ENCODE measurements at places on chromosomes 2 and 18. TPM values are rescaled to one million over a fixed set of nuclear protein-coding genes. Genes with fewer than 3 reads are reported as not detected.
A peak's percentile ranks its signal among the peaks of the same experiment; 100 is the strongest.

CIB4 gene
- not detected for total RNA-seq

- no peak for DNase-seq
These were observed 41.2 kb downstream of the PCARE start for GRCh38 chr2:29033172-29033571.

SPATA3 gene
- not detected for total RNA-seq

- no peak for DNase-seq
These were observed 601.2 kb upstream of the SALL3 start for GRCh38 chr18:78378403-78378802.

ALK gene
- total RNA-seq: 0.26 TPM

DNA sequence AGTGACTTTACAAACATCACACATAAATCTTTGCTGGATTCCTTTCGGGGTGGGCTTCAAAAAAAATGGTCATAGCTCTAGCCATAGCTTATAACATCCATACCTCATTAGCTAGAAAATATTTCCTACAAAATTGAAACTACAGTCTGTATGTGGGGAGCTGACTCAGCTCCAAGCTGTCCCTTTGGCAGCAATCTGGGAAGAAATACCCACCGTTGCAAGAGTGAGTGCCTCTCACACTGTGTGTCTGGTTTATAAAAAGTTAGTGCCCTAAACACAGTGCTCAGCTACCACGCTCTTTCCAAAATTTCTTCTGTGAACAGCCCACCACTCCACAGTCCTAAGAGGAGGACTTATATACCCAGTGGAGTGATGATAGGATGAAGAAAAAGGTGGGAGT lies 170.1 kb downstream of the RBM43 start:
- no peak for DNase-seq

CCDC85A gene
- 4.9 TPM for total RNA-seq

- no peak for DNase-seq
These were observed 72.3 kb downstream of the R3HDM1 start for GRCh38 chr2:135603543-135603942.

COLEC11 gene
- 3.3 TPM for total RNA-seq

DNA sequence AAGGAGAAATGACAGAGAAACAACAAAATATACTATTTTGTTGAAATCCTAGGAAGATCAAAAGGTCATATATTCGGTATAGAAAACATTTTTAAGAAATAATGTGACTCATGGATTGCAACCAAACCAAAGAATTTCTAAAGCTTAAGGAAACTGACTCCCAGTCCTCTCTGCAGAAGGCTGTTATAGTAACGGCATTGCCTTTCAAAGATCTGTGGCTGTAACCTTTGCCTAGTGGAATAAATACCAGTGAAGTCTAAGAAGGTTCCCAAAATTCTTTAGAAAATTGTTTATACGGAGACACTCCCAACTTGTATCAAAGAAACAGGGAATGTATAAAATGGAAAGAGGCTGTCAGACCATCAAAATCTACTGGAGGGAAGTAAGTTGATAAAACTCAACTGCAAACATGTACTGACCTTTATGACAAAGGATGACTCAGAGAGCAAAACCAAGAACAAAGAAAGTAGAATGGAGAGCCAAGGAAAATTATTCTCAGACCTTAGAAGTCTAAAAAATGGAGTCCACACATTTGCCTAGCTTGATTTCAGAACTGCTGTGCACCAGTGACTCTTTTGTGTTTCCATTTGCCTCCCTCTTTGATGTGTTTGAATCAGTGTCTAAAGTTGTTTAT lies 48.6 kb upstream of the FSIP2 start:
- no peak for DNase-seq

SPEG gene
- 94.6 TPM for total RNA-seq

- DNase-seq: no peak
These were observed 555.2 kb downstream of the CMPK2 start for GRCh38 chr2:6310256-6311215.

DNA sequence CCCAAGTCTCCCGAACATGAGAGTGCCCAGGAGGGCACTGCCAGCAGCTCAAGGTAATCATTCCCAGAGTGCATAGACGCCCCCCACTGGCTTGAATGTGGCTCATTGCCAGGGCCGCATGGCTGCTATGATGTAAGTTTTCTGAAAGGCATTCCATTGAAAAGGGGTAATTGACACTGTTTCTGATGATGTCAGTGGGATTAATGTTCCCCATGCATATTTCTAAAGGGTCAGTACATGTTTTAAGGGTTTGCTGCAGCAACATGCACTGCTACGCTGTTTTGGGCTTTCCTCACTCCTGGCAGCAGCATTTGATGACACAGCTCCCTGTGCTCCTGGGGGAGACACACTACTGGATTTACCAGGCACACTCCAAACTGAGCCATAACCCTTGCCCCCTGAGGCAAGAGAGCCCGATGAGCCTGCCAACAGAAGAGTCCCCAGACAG lies 36.7 kb downstream of the KIAA2012 start:
- DNase-seq: peak; percentile 49

SERPINB4 gene
- total RNA-seq: not detected

GRCh38 chr2:238966072-238966937 lies 118.4 kb downstream of the TWIST2 start:
- DNase-seq: no peak

DNA sequence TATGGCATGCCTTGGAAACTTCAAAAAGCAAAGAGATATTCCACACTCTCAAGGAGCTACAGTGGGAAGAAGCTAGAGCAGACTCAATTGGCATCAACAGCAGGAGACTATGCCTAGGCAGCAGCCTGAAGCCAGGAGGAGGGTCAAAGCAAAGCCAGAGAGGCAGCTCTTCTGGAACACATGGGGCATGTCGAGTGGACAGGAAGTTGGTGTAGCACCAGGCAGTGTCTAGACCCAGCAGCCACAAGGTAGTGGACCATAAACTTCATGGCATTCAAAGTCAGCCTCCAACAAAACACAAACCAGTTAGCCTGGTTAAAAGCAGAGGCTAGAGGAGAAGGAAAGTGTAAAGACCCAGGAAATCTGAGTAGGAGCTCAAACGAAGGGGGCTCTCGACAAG lies 311.2 kb upstream of the PKDCC start:
- DNase-seq: no peak

DNA sequence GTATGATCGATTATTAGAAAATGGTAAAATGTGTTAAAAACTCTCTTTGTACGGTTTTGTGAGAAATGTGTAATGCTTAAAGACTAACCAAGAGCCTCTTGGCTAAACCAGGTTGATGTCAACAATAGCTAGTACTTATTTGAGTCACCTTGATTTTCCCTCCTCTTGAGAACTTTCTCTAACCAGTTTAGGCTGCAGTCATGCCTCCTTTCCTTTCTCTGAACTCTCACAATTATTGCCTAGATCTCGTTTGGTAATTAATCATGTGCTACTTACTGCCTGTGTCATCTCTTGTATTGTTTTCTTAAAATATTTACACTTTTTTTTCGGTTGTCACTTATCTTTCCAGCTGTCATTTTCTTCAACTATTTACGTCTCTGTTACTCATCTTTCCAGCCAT lies 1.1 kb upstream of the EPC2 start:
- no peak for DNase-seq

C2orf92 gene
- total RNA-seq: 2.7 TPM

POMC gene
- 10.6 TPM for total RNA-seq

Measured in left cardiac atrium (tissue), 4 donors.